ENCODE measurements at places on chromosomes 2 and 18.

DNA sequence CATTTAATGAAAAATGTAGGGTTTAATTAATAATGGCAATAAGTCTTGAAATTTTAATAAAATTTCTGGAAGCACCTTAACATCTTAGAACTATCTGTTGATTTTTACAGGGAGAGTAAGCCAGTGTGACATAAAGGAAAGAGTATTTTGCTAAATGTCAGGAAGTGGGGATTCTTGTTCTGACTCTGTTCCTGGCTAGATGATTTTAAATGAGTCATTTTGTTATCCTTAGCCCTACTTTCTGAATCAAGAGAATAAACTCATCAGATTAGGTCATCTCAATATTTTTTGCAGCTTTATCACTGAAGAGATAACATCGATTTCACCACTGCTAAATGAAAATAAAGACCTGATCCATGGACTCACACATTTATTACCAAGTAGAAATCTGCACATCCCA is 377.5 kb upstream of the CYRIA start:
- DNase-seq: no peak

GRCh38 chr2:68214381-68214780 is 38.0 kb downstream of the PPP3R1 start:
- DNase-seq: no peak

- no peak for DNase-seq
These were observed 69.5 kb downstream of the EVA1A start for GRCh38 chr2:75491129-75491753.

- no peak for DNase-seq
These were observed 37.2 kb downstream of the NLRC4 start for GRCh38 chr2:32227492-32227891.

DNA sequence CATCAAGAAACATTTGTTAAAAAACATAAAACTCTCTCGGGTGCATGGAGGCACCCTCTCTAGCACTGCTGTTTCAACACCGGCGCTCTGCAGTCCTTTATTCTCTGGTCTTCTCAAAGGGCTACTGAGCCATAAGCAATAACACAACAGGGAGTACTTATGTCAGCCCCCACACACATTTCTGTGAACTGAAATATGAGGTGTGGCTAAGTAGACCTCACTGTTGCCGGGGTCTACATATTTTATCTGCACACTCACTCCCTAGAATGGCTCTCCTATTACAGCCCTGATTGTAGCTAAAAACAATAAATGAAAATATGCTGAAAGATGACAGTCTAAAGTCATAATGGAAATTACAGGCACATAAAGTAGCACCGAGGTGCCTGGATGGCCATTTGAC is 235.1 kb downstream of the GRB14 start:
- DNase-seq: no peak

DNA sequence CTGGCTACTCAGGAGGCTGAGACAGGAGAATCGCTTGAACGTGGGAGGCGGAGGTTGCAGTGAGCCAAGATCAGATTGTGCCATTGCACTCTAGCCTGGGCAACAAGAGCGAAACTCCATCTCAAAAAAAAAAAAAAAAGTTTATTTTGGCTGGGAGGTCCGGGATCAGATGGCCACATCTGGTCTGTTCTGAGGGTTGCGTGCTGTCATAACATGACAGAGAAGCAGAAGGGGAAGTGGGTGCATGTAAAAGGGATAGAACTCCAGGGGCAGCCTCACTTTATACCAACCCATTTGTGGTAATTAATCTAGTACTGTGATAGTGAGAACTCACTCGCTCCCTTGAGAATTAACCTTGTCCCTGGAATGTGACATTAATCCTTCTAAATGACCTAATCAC is 101.2 kb downstream of the PTPN4 start:
- no peak for DNase-seq

DNA sequence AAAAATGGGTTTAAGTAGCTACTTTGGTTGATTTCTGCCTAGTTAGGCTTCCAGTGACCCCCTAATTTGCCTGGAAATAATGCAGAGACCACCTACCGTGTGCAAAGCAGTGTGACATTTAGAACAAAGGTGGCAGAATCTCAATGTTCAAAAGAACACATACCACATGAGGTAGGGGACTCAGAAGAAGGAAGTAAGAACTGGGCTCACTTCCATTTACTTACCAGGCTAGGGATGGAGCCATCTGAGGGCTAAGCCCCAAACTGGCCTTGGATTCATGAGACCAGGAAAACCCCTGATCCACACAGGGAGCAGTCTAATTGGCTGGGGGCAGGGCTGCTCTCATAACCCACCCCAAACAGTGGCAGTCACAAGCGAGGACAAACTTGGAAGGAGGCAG is 190.7 kb downstream of the NCKAP5 start:
- DNase-seq: no peak

GRCh38 chr2:176685908-176686307 is 416.7 kb downstream of the MTX2 start:
- no peak for DNase-seq

GRCh38 chr2:218370410-218371063 is 11.5 kb upstream of the SLC11A1 start:
- no peak for DNase-seq

DNA sequence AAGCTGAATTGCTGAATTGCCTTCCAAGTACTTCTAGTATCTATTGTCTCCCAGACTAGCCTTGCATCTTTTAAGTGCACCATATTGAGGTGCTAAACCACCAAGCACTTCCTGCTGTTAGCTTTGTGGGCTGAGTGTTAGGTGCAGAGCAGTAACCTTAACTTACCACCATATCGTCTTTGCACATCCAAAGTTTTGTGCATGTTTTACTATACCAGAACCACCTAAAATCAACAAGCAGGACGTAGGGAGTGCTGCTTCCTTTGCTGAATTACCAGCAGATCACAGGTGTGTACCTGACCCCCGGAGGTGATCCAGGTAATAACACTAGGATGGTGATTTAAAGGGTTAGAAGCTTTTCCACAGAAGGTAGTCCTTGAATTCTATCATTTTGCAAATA is 359.9 kb upstream of the HNRNPA3 start:
- DNase-seq: no peak

GRCh38 chr2:62744603-62745002 is 39.1 kb downstream of the EHBP1 start:
- DNase-seq: no peak

DNA sequence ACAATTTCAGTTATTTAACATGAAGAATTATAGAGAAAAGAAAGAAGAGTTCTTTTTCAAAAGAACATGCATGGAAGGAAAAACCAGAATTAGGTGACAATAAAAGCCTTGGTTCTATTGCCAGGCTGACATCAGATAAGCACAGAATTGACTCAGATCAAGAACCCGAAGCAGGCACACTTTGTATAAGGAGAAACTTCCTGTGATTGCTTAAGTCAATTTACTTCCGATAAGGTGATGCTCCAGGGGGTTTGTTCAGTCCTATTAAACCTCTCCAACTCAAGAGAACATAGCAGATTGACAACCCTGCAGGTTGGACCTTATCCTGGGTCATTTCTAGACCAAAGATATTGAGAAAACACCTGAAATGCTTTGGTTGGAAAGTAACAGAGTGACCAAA is 31.4 kb downstream of the GAREM1 start:
- no peak for DNase-seq

DNA sequence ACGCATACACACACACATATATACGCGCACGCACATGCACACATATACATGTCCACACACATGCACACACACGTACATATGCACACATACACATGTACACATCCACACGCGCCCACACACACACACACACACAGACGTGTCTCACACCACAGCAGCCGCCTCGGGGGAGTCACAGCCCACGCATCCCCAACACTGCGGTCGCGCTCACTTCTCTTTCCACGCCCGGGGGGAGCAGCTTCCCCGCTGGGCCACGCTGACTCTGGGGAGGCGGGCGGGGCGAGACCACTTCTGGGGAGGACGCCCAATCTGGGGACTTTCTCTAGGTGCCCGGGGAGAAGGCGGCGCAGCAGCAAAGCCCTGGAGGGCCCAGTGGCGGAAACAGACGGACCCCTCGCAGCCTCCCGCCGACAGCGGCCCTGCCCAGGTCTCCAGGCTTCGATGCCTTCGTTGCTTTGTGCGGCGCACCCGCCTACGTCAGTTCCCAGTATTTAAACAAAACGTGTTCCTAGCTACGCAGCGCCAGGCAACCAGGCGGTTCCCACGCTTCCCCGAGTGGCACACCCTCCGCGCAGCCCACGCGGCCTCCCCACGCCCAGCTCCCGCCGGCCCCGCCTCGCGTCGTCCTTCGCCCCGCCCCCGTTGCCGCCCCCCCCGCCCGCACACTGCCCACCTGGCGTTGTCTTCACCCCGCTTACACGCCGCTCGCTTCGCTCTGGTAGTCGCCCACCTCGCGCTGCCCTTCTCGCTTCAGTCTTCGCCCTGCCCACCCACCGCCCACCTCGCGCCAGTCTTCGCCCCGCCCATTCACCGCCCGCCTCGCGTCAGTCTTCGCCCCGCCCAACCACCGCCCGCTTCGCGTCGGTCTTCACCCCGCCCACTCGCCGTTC is 810 bp upstream of the RBFA start:
- DNase-seq: no peak

DNA sequence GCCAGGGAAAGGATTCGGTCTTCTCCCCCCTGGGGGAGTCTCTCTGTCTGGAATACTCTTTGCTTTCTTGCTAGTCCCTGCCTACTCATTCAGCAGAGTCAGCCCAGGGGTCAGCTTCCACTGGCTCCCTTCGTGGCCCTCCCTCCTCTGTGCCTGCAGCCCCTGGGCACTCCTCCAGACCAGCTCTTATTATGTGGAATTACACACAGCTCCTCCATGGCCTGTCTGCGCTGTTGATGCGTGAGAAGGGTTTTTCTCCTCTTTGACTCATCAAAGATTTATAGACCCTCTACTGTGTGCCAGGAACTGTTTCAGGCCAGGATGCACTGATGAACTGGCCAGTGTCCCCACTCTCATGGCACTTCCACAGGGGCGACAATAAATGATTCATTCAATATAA is 44.4 kb downstream of the ST8SIA5 start:
- no peak for DNase-seq

- no peak for DNase-seq
These were observed 29.0 kb upstream of the CATIP start for GRCh38 chr2:218327451-218328210.

Data from stimulated activated CD8-positive, alpha-beta memory T cell treated with anti-CD3 and anti-CD28 coated beads, Interleukin-15, amount 100 ng/mL, for 48 hours (primary cell).